ENCODE measurements at places on chromosomes 5 and 9. TPM values are rescaled to one million over a fixed set of nuclear protein-coding genes. Genes with fewer than 3 reads are reported as not detected.
A peak's percentile ranks its signal among the peaks of the same experiment; 100 is the strongest.

- H3K27ac ChIP-seq: no peak overlapping the region
- H3K4me3 ChIP-seq: no peak overlapping the region
- DNase-seq: no peak
Observed at GRCh38 chr9:109705515-109705914, 74.5 kb upstream of the PALM2AKAP2 start.

- no peak for DNase-seq
- H3K36me3 ChIP-seq: no peaks in the 10 kb centered on the region
- H3K4me3 ChIP-seq: no peak overlapping the region
- no peak overlapping the region for H3K27ac ChIP-seq
- no peaks in the 10 kb centered on the region for H3K27me3 ChIP-seq
Observed at GRCh38 chr5:96031811-96032261, 70.2 kb upstream of the ELL2 start.

DNA sequence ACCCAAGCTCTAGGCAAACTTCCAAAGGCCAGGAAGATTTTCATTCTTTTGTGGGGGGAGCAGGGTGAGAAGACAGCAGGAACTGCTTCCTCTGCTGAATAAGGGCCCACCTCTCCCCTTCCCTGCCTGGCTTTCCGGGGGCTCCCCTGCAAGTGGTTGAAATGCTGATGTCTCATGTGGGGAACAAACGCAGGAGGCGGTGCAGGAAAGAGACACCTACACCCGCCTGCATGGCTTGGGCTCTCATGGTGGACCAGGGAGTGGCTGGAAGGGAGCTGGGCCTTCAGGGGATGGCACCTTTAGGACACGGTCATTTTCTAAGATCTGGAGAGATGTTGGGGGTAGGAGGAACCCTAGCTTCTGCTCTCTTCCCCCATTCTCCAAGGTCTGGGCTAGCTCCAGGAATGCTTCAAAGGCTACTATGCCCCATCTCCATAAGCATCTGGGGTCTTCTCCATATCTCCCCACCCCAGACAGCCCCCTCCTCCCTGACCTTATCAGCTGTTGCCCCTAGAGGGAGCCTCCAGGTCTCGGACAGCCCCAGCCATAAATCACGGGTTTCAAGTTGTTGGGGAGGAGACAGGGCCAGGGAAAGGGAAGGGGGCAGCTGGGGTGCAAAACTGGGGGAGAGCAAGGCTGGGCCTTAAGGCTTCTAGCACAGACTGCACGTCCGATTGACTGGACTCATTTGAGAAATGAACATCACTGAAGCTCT lies 76.6 kb downstream of the PSD2 start:
- no peaks in the 10 kb centered on the region for H3K4me1 ChIP-seq
- DNase-seq: no peak
- no peak overlapping the region for H3K4me3 ChIP-seq
- H3K27me3 ChIP-seq: peaks cover 47% of the 10 kb centered on the region
- H3K36me3 ChIP-seq: no peaks in the 10 kb centered on the region

SHOC1 gene
- total RNA-seq: not detected

DNA sequence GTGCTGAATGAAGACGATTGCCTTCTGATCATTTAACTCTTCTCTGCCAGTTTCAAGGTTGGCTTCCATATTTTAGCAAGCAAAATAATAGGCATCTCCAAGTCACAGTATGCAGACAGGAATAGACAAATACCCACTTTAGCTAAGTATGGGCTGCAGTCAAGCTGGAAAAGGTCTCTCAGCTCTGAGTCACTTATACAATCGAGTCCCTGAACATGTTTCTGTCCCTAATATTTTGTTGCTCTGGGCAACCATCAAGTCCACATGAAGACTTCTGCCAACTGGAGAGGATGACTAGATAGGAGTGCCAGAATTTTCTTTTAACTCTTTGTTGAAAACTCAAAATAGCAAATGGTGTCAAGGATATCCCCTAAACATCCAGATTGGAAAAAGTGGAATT lies 575.3 kb downstream of the RAB3C start:
- H3K4me1 ChIP-seq: no peaks in the 10 kb centered on the region
- no peak for DNase-seq
- no peaks in the 10 kb centered on the region for H3K36me3 ChIP-seq
- no peaks in the 10 kb centered on the region for H3K27me3 ChIP-seq
- no peak overlapping the region for H3K27ac ChIP-seq

DNA sequence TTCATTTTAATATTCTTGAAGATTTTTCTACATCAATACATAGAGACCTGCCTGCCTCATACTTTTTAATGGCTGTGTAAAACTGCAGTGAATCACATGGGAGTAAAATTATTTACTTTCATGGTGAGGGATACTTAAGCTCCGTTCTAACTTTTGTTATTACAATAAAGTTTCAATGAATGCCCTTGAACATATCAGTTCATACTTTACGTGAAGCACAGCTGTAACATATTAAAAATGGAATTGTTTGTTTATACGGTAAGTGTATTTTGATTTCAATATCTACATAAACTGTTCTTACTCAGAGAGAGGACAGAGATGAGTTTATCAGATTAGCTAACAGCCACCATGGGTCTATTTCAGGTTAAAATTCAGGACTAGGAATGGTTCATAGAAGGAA lies 155.1 kb downstream of the NR3C1 start:
- no peak overlapping the region for H3K4me3 ChIP-seq
- peaks cover 12% of the 10 kb centered on the region for H3K4me1 ChIP-seq
- no peak for DNase-seq
- H3K36me3 ChIP-seq: no peaks in the 10 kb centered on the region
- no peak overlapping the region for H3K27ac ChIP-seq
- no peaks in the 10 kb centered on the region for H3K27me3 ChIP-seq

- no peak overlapping the region for H3K27ac ChIP-seq
- no peak overlapping the region for H3K4me3 ChIP-seq
- H3K4me1 ChIP-seq: no peaks in the 10 kb centered on the region
- H3K36me3 ChIP-seq: peaks cover 29% of the 10 kb centered on the region
- DNase-seq: no peak
Observed at GRCh38 chr9:123460091-123460490, 104.1 kb downstream of the CRB2 start.

GRCh38 chr5:69415584-69415958 lies 655 bp downstream of the MARVELD2 start:
- H3K27me3 ChIP-seq: no peaks in the 10 kb centered on the region
- no peak for DNase-seq
- H3K27ac ChIP-seq: no peak overlapping the region
- peaks cover 8% of the 10 kb centered on the region for H3K4me1 ChIP-seq
- peaks cover 25% of the 10 kb centered on the region for H3K36me3 ChIP-seq
- H3K4me3 ChIP-seq: peak overlapping the region; percentile 69

- H3K27me3 ChIP-seq: no peaks in the 10 kb centered on the region
- DNase-seq: no peak
- H3K36me3 ChIP-seq: no peaks in the 10 kb centered on the region
Observed at GRCh38 chr5:3794611-3795010, 199.0 kb downstream of the IRX1 start.

DNA sequence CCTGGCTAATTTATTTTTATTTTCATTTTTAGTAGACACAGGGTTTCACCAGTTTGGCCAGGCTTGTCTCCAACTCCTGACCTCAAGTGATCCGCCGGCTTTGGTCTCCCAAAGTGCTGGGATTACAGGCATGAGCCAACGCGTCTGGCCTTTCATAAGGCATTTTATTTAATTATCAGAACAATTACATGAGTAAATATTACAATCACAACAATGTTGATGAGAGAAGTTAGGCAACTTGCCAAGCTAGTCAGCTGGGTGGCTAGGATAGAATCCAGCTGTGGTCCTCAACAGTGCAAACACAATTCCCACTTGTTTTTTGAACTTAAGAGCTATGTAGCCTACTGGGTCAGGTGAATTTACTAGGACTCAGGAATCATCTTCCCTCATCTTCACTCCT lies 22.0 kb downstream of the C9orf57 start:
- DNase-seq: no peak
- no peak overlapping the region for H3K4me3 ChIP-seq
- H3K4me1 ChIP-seq: peaks cover 5% of the 10 kb centered on the region
- H3K36me3 ChIP-seq: no peaks in the 10 kb centered on the region

DNA sequence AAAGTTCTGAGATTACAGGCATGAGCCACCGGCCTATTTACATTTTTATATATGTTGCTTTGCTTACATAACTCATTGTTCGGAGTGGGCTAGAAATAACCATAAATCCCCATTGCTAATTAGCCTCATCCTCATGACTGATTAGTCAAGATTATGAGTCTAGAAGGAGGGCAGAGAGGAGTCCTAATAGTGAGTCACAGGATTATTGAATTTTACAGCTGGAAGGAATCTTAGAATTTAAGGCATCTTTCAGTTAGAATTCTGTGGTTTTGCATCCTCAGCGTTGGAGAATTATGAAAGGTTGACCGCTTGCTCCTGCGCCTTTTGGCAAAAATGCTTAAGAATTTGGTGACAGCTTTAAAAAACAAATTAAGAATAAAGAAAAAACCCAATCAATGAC lies 2.6 kb upstream of the PBX3 start:
- peaks cover 8% of the 10 kb centered on the region for H3K36me3 ChIP-seq
- H3K27ac ChIP-seq: no peak overlapping the region
- no peak for DNase-seq
- H3K4me3 ChIP-seq: no peak overlapping the region

DNA sequence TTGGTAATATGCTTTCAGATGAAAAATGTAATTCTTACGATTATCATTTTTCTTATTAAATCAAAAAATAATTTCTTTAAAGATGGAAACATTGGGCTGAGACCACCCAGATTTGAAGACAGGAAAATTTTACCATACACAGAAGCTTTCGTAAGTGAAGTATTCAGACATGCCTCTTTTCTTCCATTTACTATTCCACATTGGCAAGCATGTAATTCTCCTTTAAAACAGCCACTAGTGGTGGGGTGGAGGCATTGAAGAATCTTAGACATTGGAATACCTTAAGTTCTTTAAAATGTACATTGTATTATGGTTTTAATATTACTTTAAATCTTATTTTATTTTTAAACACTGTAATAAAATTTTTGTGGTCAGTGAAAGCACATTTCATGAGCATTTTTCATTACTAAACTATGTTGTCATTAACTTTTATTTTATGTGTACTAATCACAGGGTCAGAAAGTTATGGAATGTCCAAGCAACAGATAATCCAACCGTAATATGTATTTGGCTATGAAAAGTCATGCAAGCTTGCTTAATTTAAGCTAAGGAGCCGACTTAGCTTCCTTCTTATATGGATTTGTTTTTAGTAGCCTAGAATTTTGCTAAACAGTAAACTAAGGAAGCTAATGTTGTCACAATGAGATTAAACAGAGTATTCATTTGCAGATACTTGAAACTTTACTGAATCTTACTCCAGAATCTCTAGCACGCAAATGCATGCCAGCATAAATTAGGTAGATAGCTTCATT lies 97.4 kb upstream of the ALDH1A1 start:
- no peaks in the 10 kb centered on the region for H3K36me3 ChIP-seq
- H3K27ac ChIP-seq: no peak overlapping the region
- H3K4me3 ChIP-seq: no peak overlapping the region
- DNase-seq: no peak

DNA sequence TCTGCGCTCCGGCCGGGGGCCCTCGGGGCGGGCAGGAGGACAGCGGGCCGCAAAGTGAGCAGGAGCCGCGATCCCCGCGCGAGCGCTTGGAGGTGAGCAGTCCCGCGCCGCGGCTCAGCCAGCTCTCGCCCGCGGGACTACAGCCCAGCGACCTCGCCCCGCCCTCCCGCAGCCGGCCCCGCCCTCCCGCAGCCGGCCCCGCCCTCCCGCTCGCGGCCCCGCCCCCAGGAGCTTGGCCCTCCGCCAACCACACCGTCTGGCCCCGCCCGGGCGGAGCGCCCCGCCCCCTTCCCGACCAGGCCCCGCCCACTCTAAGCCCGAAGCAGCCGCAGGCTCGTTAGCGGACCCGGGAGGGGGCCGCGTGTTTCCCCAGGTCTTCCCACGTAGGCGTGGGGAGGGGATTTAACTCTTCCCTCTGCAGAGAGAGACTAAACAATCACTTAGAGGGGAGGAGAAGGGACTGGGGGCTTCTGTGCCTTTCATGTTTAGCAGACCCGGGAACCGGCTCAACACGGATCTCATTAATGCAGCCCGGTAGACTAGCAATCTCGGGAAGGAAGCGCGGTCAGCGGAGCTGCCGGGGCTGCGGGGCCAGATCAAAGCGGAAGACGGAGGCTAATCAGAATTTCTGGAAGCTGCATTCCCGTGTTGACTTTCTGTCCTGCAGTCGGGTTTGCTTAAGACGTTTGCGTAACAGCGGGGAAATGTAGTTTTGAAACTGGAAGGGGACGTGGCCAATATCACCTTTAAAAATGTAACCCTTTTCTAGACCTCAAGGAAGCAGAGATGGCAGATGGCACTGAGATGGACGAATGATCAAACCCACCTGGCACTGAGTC lies at the start of gene MYO10:
MYO10 (minus strand) TSS at position 139 of the 839 bp plus-strand sequence. CDS start 480 bp downstream, outside the sequence.
- peaks cover 23% of the 10 kb centered on the region for H3K4me1 ChIP-seq
- H3K4me3 ChIP-seq: peak within 1 kb of the TSS; percentile 82
- H3K27ac ChIP-seq: no peak within 1 kb of the TSS

- H3K4me3 ChIP-seq: no peak overlapping the region
- no peak overlapping the region for H3K27ac ChIP-seq
- no peaks in the 10 kb centered on the region for H3K4me1 ChIP-seq
- H3K27me3 ChIP-seq: no peaks in the 10 kb centered on the region
- no peak for DNase-seq
Observed at GRCh38 chr5:16776611-16777251, 159.4 kb downstream of the MYO10 start.

- no peaks in the 10 kb centered on the region for H3K4me1 ChIP-seq
- H3K36me3 ChIP-seq: no peaks in the 10 kb centered on the region
- peaks cover 3% of the 10 kb centered on the region for H3K27me3 ChIP-seq
- no peak overlapping the region for H3K27ac ChIP-seq
- H3K4me3 ChIP-seq: no peak overlapping the region
Observed at GRCh38 chr9:130501639-130502038, 56.9 kb downstream of the ASS1 start.

DNA sequence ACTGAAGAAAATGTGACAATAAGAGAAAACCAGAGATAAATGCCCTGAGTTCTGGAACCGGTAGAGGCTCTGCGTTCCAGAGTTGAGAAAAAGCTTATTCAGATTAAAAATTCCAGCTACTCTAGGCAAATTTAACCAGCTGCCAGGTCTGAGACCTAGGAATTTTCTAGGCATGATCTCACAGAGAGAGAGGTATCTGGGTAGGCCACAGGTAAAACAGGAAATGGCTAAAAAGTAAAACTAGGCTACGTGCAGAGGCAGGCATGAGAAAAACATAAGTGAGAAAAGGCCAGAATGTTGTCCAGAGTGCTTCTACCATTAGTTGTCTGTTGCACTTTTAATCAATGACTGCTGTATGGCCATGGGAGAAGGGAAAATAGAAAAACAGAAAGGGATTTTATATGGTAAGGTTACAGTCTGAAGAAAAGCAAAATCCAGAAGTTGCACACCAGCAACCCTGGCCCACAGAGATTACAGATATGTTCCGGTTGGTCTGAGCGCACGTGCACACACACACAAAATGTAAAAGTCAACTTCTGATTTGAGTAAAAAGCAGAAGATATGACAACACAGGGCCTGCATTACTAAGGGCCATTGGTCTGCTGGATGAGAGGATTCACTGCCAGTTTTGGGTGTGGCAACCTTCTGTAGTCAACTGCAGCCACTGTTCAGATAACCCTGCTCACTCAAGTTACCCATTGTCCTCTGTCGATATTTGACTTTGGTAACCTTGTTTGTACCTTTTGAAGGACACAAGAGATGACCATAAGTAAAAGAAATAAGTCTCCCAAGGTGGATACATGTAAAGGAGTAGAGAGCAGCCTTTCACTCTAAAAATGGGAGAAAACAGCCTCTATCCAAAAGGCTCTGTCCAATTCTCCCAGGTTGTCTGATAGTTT lies 266.0 kb downstream of the DTWD2 start:
- H3K27ac ChIP-seq: no peak overlapping the region
- H3K36me3 ChIP-seq: no peaks in the 10 kb centered on the region
- H3K4me3 ChIP-seq: no peak overlapping the region
- peaks cover 2% of the 10 kb centered on the region for H3K4me1 ChIP-seq
- no peak for DNase-seq
- no peaks in the 10 kb centered on the region for H3K27me3 ChIP-seq

Data from activated B cell treated with CpG ODN at 0.5 μM for 24 hours (primary cell).